Activated CD4-positive, alpha-beta memory T cell treated with anti-CD3 and anti-CD28 coated beads, Interleukin-2, amount 10 ng/mL, durations not matched to agents 7 days and 5 days (primary cell): ENCODE measurements at places on chromosomes 3 and 15. TPM values are rescaled to one million over a fixed set of nuclear protein-coding genes. Genes with fewer than 3 reads are reported as not detected.

DNA sequence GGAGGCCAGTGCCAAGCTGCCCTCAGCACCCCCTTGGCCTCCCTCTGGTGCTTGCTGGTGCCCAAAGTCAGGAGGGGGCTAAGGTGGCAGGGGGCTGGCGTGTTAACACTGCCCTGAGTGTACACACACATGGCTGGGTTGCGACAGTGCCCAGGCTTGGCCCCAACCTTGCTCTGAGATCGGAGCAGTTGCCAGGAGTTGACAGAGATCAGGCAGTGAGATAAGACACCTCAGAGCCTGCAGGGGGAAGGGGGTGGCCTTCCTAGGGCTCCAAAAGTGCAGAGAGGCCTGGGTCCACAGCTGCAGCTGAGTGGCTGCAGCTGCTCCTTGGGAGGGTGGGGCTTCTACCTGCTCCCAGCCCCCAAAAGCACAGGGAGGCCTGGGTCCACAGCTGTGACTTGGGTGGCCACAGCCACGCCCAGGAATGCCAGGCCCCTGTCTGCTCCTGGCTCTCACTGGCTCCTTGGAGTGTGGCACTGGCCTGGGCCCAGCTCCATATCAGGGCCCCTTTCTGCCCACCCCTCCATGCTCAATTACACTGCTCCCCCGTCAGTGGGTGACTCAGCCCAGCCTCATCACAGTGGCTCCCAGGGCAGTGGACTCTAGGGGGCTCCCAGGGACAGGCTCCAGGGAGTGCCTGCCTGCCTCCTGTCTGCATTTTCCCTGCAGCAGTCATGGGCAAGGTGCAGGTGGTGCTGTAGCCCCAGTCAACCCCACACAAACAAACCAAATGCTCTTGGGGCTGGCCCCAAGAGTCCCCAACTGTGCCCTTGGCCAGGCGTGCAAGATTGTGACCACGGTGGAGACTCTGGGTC, 56.4 kb upstream of the C15orf39 start:
- DNase-seq: no peak

DNA sequence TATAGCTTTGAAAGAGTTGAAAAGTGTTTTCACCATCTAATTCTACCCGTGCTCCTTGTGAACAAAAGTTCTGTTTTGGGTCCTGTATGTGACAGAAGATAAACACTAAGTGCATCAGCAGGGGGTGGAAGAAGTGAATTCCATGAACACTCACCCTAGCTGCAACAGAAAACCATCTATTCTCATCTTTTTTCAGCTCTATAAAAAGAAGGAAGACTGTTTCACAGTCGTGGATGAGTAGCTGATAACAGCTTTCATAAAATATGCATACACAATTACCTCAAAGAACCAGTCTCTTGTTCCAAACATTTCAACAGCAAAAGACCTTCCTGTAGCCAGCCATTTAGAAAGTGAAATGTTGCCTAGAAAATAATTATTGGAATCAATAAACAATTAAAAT, 281.7 kb upstream of the RASGRP1 start:
- no peak for DNase-seq

GRCh38 chr15:99090011-99090699, 14.7 kb upstream of the SYNM start:
- no peak for DNase-seq

- DNase-seq: no peak
Measured at GRCh38 chr3:119257654-119258410, 17.2 kb upstream of the B4GALT4 start.

DNA sequence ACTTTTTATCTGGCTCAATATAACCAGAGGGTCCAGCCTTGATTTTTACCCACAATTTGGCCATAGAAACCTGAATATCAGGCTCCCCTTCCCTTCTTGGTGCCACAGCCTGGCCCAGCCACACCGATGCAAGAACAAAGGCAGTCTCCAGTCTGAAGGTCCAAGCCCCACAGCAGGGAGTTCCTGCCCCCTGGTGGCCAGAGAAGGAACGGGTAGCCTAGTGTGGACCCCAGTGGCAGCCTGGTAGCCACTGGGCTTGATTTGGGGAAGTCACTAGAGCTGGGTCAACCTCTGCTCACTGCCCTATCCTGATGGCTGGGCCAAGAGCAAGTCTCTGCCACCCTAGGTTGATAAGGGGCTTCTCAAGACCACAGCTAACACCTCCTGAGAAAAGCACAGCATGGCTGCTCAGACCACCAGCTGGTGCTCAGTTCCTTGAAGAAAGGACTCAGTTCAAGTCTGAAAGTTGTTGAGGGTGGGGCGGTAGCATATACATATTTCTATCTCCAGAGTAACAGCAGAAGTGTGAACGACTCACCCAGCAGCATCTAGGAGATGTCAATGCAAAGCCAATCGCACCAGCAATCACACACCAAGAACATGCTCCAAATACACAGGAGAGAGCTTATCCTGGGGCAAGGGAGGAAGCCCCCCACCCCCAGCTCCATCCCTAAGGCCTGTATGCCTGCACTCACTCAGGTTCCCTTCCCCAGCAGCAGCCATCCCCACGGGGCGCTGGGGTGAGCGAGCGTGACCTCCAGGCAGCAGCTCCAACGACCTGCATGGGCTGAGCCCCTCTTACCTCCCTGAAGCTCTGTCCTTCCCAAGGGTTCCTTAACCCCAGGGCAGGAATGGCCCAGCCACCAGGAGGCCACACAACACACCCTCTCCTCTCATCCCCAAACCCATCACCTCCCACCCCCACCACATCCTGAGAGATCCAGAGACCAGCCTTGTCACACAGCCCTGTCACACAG, 7.6 kb downstream of the PFKFB4 start:
- DNase-seq: peak; percentile 87

GRCh38 chr15:77118882-77119321, 48.0 kb upstream of the TSPAN3 start:
- peak; percentile 35 for DNase-seq

STRIT1 gene
- total RNA-seq: not detected

C3orf85 gene
- total RNA-seq: not detected

AEN gene
- 33.5 TPM for total RNA-seq

SKIC8 gene
- total RNA-seq: 35.7 TPM

KLHL40 gene
- not detected for total RNA-seq

GASK1A gene
- total RNA-seq: not detected

IQCB1 gene
- total RNA-seq: 39.1 TPM
